ENCODE measurements at places on chromosomes 3 and 15. TPM values are rescaled to one million over a fixed set of nuclear protein-coding genes. Genes with fewer than 3 reads are reported as not detected.

DNA sequence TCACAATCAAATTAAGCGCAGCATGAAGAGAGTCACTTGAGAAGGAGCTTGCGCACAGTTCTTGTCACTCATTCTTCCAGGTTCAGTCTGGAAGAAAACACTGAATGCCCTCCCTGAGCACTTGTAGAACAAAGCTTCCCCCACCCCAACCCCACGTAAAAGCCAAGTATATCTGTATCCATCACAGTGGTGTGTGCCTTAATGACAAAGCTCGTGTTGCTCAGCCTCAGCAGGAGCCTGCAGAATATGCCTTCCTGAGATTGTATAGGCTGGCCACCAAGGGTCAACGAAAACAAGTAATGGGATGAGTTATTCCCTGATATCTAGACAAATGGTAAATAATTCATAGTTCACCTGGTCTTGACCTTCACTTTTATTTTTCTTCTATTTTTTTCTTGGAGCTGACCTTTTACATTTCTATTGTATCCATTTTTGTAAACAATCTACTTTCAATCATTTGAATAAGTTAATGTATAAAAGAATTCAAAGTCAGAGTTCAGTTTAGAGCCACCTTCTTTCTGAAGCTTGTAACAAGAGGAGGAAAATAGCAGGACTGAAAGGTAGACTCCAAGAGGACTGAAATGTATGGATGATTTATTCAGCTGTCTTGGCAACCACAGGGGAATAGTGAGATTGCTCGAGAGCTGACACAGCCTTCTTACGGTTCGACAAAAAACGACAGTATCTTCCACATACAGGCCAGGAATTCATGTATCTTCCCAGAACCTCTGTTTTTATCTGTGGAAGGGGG is 405.5 kb upstream of the TPM1 start:
- DNase-seq = no peak

- no peak for DNase-seq
These were observed 7.3 kb upstream of the CFAP91 start for GRCh38 chr3:119695480-119695879.

The NAA50 gene
- 55.3 TPM for total RNA-seq

DNA sequence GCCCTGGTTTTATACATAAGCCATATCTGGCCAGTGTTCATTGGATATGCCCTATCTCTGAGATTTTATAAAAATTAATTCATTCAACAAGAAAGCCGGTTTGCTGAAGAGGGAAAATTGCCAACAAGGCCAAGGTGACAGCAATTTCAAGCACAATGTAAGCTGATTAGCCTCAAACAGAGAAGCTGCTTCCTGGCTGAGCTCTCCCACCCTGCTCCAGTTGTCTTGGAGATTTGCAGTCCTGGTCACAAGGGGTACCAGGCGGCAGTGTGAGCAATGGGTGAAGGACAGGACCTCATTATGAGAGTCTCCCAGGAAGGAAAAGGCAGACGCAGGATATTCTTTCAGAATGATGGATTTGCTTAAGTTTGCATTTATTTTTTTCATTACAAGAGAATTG is 5.4 kb upstream of the THSD4 start:
- no peak for DNase-seq

The CCR8 gene
- not detected for total RNA-seq

GRCh38 chr3:111412656-111413055 is 129.3 kb upstream of the CD96 start:
- DNase-seq = no peak

The GABRB3 gene
- total RNA-seq = not detected

GRCh38 chr15:95247071-95247984 is 1016.0 kb downstream of the MCTP2 start:
- no peak for DNase-seq

GRCh38 chr3:30342318-30343060 is 263.9 kb upstream of the TGFBR2 start:
- DNase-seq = no peak

- DNase-seq = no peak
These were observed 16.7 kb upstream of the SOX2 start for GRCh38 chr3:181694805-181695660.

DNA sequence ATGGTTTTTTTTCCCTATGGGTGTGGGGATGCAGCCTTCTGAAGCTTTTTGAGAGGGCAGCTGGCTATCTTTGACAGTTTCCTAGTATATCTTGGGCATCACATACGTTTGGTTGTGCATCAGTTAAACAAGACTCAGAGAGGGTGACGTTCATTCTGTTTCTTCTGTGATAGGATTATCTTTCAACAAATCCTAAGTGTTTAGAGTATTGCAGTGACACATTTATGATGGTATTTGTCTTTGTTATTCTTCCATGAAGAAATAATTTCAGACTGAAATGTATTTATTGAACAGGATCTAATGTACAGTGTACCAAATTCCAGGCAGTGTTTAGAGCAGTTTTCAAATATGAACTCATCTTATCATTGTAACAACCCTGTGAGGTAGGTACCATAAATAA is 114.4 kb downstream of the PLCL2 start:
- DNase-seq = no peak

GRCh38 chr3:72494130-72494529 is 354.1 kb downstream of the SHQ1 start:
- no peak for DNase-seq

The CACNA2D3 gene
- not detected for total RNA-seq

GRCh38 chr3:16704941-16705340 is 99.7 kb upstream of the DAZL start:
- no peak for DNase-seq

DNA sequence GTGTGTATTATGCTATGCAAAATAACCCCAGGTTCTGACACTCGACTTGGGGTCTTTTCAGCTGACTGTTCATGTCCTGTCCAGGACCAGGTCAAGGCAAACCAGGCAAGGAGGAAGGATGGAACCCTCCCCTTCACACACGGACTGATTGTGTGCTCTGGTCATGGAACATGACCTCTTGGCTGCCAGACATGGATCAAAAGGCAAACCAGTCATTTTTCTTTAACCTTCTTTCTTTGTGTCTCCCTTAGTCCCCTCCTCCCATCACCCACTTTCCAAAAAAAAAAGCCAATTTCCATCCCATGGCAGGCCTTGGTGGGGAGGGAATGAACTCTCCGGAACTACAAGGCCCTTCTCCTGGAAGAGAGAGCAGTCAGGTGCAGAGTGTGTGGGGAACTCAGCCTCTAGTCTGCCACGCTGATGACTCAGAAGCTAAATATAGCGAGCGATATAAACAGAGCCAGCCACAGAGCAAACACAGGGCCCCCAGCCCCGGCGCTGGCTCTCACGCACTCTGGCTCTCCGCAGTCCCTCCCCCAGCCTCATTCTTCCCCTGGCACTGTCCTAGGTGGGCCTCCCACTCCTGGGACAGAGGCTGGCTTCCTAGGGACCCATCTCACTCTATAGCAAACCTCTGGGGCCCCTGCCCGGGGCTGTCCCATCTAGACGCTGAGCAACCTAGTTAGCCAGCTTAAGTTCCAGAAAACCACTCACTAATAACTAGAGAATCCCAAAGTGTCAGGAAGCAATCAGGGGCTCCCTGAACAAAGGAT is 10.0 kb downstream of the BMF start:
- peak; percentile 44 for DNase-seq

The NR1I2 gene
- 0.25 TPM for total RNA-seq

DNA sequence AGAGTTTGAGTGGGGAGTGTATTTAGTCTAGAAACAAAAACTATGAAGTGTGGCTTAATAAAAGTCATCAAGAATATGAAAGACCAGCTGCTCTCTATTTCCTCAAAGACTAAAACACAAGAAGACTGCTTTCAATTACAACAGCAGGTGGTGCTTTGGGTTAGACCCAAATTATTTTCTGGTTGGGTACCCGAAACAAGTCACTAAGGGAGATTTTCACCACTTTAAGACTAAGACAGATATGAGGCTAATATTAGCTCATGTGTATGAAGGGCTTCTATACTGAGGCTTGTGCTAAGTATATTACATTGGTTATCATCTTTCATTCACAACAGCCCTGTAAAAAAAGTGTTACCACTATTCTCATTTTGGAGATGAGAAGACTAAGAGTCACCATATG is 43.1 kb downstream of the COL8A1 start:
- no peak for DNase-seq

The NT5DC2 gene
- total RNA-seq = 2.2 TPM

DNA sequence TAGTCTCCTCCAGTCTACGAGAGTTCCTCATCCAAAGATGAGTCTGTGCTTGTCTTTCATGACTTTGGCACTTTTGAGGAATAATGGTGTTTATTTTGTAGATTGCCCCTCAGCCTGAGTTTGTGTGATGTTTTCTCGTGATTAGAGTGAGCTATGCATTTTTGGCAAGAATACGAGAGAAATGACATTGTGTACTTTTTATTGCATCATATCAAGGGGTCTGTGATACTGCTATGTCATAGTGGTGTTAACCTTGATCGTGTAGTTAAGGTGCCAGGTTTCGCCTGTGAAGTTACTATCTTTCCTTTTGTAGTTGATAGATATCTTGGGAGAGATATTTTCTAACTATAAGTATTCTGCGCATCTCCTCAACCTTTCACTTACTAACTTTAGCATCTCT is 18.9 kb downstream of the RSRC1 start:
- DNase-seq = no peak

The SLC28A1 gene
- not detected for total RNA-seq

- no peak for DNase-seq
These were observed 71.5 kb upstream of the TNIK start for GRCh38 chr3:171531716-171532115.

DNA sequence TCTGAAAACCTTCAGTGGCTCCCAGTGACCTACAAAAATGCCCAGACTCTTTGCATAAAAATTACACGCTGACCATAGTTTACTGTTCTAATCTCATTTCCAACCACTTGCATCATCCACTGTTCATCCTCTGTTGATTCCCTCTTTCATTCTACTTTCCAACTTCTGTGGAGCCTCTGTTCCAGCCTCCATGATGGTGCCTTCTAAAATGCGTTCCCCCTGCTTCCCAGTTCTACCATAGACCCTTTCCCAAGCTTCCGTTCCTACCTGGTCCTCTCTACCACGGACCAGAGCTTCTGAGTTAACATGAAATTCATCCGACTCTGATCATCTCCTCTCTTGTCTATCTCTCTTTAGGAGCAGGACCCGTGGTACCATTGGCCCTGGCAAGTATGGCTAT is 127.0 kb downstream of the THSD4 start:
- no peak for DNase-seq

DNA sequence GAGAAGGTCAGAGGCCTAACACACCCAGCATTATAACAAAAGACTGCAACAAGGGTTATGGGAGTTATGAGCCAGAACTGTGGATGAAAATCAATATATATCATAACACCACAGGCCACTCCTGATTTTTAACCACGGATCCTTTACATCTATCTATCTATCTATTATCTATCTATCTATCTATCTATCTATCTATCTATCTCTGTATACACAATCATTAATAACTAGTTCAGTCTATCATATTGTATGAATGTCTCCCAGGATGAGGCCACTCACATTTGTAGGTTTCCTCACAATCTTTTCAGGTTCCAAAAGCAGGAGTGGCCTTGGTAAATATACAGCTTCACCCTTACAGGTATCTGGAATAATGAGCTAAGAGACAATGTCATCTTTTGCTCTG is 94.2 kb downstream of the PDCD6IP start:
- no peak for DNase-seq

DNA sequence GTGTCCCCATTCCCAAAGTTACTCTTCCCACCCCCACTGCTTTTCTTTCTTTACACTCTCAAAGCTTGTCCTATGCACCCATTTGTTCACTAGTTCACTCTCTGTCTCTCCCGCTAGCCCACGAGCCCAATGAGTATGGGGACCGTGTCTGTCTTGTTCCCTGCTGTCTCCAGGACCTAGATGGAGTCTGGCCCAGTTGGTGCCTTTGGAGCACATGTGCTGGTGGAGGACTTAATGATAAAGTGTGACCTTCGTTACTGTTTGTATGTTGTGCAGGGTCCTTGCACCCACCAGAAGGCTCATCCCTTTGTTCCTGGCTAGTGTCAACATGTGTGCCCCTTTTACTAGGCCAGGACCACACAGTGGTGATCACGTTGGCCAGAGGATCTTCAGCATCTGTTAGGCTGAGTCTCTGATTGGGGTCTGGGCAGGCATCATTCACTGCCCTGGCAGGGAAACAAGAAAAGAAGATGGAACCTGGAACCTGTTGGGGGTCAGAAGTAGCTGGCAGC is 7.4 kb downstream of the CISH start:
- no peak for DNase-seq

GRCh38 chr3:47705391-47705790 is 76.3 kb downstream of the SMARCC1 start:
- no peak for DNase-seq

GRCh38 chr3:149771652-149772271 is 19.5 kb upstream of the COMMD2 start:
- no peak for DNase-seq

- no peak for DNase-seq
These were observed 203.1 kb downstream of the EPHB1 start for GRCh38 chr3:134998158-134998557.

The FETUB gene
- not detected for total RNA-seq
